ENCODE measurements at places on chromosomes 7 and 10.

DNA sequence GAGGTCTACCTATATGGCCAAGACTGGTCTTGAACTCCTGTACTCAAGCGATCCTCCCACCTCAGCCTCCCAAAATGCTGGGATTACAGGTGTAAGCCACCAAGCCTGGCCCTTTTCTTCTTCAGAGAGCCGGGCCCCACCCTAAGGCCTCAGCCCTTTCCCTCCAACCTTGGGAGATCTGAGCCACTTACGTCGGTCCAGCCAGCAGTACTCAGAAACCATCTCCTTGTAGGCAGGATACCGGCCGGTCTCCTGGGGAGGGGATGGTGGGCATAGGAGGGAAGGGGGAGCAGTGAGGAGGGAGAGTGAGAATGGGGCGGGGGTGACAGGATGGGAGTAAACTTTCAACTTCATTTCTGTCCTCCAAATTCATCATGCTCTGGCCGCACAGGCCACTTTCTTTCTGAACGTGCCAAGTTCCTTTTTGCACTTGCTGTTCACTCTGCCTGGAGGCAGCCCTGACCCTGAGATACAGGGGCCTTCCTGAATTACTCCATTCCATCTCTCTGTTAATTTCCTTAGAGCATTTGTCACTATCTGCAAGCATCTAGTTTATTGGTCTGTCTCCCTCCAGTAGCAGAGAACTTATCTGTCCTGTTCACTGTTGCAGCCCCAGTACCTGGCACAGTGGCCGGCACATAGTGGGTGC, 10.4 kb downstream of the PDZD7 start:
- DNase-seq: no peak

GRCh38 chr10:77320971-77321471, 316.6 kb downstream of the KCNMA1 start:
- DNase-seq: no peak

- no peak for DNase-seq
These were observed at the start of gene VWDE for GRCh38 chr7:12403287-12404181. TSS of gene VWDE (minus strand) at chr7:12403865. CDS start at chr7:12403716, 149 bp downstream.

DNA sequence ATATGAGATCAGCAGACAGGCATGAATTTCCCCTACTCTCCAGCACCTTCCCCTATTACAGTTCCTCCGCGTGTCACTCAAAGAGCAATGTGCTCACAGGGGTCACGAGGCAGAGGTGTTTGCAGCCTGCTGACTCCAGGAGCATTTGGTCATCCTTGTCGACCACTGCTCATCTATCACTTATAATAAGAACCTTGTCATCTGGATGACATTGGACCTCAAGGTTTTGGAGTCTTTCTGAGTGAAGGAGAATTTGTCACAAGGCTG, 32.9 kb upstream of the PLPP4 start:
- no peak for DNase-seq

DNA sequence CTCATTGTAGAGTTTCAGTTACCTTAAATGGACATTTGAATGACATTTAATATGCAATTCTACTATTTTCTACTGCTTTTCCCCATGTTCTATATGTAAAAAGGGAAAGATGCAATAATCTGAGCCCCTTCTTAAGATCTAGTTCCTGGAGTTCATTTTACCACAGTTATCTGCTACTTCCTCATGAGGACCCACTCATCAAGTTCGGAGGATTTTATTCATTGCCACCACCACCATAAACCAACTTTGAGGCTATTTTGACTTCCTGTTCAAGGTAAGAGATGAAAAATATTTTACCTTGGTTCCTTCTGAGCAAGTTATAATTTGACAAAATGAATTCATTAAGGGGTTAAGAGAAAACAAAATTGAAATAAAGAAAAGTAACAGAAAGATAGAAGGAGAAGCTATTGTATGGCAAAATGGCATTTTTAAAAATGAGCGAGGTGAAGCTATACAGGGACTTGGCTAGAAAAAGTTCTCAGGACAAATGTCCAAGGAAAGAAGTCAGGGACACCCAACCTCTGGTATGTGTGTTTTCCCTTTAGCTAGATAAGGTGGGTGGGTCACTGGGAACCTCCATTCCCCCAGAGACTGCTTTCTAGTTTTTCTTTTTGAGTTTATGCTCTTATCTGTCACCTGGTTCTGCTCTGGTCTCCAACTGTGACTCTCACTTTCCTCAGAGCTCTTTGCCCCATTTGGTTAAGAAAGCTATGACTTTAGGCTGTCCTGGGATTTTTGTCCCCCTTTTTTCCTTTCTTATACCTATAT, 14.9 kb upstream of the FAM3C start:
- no peak for DNase-seq

DNA sequence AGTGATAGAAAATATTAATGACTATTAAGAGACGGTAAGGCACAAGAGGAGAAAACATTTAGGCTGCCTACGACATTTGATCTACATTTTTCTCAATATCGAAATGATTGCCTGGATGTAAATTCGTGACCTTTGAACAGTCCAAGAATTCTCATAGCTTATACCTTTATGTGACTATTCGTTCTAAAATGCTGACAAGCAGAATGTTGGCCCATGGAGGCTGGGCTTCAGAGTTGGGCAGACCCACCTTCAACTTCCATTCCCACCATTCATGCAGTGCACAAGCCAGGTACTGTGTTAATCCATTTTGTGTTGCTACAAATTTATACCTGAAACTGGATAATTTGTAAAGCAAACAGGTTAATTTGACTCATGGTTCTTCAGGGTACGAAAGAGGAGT, 441.4 kb upstream of the COBL start:
- DNase-seq: no peak

DNA sequence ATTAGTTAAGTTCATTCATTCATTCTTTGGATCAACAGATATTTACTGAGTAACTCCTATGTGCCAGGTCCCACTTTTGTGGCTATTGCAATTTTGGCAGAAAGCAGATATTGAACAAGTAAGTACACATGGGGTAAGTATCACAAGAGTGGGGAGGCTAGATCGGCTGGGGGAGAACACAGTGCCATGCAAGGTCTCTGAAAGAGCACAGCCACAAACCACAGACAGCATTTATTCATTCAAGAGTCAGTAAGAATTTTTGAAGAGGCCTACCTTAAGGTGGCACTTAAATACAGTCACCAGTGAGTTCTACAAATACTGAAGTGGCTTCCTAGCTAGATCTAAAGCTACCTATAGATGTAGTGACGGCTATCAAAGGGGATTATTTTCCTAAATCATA, 304.2 kb downstream of the RNLS start:
- DNase-seq: no peak

GRCh38 chr7:135499818-135500217, 10.1 kb downstream of the CNOT4 start:
- DNase-seq: peak; percentile 77

GRCh38 chr7:137932881-137933269, 69.0 kb downstream of the CREB3L2 start:
- DNase-seq: peak; percentile 76

DNA sequence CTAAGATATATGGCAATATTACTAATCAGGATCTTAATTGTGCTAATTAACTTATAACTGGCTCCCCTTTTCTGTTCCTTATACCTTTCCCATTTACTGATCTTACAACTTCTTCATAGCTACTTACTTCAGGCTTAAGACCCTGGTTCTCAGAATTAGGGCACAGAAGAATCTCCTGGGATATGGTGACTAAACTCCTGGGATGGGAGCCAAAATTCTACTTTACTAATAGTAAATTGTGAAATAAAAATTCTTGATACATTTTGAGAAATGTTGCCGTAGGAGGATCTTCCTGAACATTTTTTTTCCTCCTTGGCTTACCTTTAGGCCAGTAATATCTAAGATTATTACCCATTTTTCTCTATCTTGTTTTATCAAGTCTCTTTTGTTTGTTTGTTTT, 309.5 kb downstream of the ATRNL1 start:
- DNase-seq: no peak

DNA sequence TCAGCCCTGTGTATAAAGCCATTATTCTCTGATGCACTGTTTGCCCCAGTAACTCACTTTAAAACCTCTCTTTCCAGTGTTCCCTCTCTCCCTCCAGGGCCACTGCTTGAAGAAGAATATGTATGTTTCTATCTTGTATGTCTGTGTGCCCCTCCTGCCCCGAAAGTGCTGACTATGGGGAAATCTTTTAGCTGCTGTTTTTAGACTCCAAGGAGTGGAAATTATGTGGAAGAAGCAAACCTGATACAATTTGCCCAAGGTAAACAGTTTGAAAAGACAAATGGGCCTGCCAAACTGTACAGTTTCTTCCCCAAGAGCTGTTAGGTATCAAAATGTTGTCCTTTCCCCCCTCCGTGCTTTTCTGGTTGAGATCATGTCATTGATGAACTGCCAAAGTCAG, 3.4 kb downstream of the ADRA2A start:
- no peak for DNase-seq

DNA sequence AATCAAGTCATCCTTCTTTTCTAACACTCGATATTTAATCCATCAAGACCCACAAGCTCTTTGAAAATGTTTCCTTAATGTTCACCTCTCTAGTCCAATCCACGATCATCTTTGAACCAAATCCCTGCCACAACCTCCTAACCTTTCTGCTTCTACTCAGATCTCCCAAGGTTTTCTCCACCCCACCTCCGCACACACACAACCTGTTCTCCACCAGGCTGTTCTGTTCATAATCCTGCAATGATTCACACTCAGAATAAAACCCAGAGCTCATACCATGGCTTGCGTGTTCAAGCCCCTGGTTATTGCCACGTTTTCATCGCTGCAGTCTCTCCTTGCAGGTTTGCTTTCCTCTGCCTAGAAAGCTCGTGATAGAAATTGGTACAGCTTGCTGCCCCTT, 53.8 kb upstream of the BAMBI start:
- DNase-seq: no peak

- no peak for DNase-seq
These were observed 36.1 kb downstream of the SORBS1 start for GRCh38 chr10:95525033-95525418.

DNA sequence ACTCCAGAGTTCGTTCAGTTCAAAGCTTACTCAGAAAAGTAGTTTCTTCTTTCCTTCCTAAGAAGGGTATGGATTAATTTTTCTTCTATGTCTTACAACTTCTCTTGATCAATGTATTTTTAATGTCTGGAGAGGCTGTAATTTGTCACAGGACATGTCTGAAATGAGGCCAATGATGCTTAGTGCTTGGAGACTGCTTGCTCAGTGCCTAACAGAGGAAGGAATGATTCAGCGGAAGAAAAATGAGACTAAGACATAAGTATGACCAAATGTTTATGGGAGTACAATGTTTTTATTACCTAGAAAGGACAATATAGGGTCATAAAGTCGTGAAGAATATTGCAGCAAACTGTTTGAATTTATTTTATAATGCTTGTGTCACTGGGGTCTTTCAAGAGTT, 43.3 kb downstream of the GPR37 start:
- no peak for DNase-seq

DNA sequence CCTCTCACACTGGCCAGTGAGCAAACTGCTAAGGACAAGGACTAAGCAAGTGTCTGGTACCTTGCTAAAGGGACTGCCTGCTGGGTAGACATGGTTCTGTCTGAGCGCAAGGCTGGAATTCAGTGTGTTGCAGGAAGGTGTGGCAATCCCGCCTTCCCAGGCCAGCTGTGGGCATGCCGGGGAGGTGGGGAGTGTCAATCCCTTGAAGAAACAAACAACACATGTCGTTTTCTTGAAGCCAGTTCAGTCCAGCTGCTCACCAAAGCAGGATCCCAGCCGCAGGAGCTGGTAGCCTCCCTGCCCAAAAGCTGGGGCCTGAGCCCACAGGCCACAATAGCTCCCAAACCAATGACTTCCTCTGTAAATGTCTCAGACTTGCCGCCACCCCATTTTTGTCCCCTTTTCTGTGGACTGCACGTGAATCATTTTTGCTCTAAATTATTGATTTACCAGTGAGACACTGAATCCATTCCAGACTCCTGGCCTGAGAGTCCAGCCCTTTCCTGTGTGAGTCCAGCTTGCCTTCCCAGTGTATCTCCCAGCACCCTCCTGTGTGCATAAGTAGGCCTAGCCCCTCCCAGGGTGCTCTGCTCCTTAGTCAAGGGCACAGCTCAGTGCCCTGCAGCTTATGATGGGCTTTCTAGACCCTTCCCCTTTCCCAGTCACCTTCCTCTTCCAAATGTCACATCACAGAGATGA, 166.8 kb downstream of the RGS10 start:
- no peak for DNase-seq

- no peak for DNase-seq
These were observed 478.9 kb downstream of the PTPRN2 start for GRCh38 chr7:158108646-158109293.

DNA sequence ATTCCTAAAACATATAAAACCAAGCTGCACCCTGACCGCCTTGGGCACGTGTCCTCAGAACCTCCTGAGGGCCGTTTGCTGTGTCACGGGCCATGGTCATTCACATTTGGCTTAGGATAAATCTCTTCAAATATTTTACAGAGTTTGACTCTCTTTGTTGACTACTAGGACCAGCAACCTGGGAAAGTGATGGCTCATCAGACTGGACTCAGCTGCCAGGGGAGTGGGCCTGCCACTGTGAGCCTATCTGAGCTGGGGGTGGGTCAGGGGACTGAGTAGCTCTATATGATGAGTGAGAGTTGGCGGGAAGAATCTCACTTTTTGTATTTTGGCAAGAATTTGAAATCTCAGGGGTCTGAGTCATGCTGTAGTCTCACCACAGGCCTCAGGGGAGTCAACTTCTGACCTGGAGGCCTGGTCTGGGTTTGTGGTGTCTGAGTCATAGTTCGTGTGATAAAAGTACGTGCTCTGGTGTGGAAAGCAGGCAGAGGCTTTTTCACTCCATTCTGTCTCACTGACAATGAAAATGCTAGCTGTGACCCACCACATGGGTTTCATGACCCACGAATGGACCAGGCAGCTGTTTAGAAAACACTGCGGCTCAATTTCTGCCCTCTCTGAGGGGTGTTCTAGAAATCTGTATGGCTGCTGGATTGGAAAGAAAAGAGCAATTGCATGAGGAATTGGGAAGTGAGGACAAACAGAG, 4.2 kb upstream of the UPP1 start:
- DNase-seq: peak; percentile 99

- DNase-seq: no peak
These were observed 313.1 kb downstream of the PLXNA4 start for GRCh38 chr7:132263151-132263550.

- no peak for DNase-seq
These were observed at the start of gene AKR1C4 for GRCh38 chr10:5196702-5197113. TSS of gene AKR1C4 (plus strand) at chr10:5196837. CDS start at chr10:5196868, 31 bp downstream.

- peak; percentile 49 for DNase-seq
These were observed 232.4 kb downstream of the AHR start for GRCh38 chr7:17530741-17531421.
